ENCODE measurements at places on chromosomes 1 and 21.
A peak's percentile ranks its signal among the peaks of the same experiment; 100 is the strongest.

DNA sequence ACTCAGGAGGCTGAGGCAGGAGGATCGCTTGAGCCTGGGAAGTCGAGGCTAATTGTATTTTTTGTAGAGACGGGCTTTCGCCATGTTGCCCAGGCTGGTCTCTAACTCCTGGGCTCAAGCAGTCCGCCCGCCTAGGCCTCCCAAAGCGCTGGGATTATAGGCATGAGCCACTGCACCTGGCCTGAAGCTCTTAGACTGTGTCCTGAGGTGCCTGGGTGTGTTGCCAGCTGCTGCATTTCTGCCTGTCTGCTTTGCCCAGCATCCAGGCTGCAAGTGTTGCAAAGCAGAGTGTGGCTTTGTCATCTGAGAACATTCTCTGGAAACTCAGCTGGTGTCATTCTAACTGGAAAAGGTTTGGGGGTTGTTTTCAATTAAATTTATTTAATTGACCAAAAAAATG, 105.0 kb downstream of the HUNK start:
- DNase-seq, result no peak

- DNase-seq, result no peak
These were observed 11.3 kb downstream of the RWDD2B start for GRCh38 chr21:29007810-29008209.

DNA sequence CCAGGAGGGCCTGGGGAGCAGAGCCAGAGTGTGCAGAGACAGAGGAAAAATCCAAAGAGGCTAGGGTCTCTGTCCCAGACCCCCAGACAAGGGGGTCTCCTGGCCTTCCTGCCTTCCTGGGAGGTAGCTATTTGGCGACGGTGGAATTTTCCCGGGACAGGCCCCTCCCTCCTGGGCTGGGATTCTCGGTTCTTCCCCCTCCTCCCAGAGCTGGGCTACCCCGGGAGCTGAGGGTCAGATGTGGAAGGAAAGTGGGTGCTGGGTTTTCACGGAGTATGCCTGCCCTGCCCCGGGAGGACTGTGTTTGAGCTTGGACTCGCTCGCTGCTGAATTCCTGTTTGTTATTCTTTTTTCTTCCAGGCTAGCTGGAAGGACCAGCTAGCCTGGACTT, 759 bp downstream of the AMPD2 start:
- no peak for DNase-seq

DNA sequence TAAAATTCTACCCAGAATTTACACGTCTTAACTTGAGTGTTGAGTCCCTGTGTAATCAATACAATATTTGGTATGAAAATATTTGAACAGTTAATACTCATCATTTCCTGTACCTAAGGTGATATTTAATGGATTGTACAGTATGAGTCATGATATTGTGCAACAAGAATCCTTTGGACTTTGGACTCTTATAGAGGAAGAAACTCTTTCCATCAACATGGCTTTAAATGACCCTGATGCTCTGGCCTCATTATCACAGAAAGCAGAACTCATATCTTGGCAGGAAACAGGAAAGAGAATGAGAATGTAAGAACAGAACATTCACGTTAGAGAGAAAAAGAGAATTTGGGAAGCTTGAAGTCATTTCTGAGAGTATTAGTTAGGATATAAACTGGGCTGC, 168.8 kb upstream of the B3GALT2 start:
- DNase-seq, result no peak

DNA sequence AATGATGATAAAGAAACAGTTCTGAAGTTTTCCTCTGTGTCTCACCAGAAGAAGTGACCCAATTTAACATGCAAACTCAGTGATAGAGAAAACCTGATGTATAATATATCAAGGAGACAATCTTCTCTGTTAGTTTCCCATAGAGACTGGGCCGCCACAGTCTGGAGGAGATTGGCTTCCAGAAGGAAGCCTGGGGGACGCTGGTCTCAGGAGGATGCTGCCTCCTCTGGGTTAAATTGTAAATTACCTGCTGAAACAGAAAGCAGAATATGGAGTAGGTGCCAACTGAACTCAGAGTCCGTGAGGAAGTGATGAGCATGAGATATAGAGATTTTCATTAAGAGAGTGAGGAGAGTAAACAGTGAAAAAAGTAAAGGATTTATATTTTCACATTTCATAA, 15.8 kb downstream of the OR14I1 start:
- no peak for DNase-seq

- peak; percentile 32 for DNase-seq
These were observed 59.3 kb downstream of the MAN1C1 start for GRCh38 chr1:25675729-25676476.

DNA sequence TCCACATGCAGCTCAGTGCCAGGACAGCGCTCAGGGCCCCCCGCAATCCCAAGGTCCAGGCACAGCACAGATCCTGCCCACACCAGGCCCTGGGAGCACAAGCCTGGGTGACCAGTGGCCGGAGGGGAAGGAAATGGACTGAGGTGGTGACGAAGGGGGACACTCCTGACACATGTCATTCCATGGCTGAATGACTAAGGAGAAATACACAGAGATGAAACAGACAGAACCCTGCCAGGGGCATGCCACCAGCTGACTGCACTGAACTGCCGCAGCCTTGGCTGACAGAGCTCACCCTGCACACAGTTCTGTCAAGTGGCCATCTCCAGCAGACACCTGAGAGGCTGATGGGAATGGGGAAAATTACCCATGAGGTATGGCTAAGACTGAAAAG, 56.1 kb downstream of the HSF2BP start:
- no peak for DNase-seq

GRCh38 chr1:51708911-51709760, 92.2 kb downstream of the OSBPL9 start:
- no peak for DNase-seq

DNA sequence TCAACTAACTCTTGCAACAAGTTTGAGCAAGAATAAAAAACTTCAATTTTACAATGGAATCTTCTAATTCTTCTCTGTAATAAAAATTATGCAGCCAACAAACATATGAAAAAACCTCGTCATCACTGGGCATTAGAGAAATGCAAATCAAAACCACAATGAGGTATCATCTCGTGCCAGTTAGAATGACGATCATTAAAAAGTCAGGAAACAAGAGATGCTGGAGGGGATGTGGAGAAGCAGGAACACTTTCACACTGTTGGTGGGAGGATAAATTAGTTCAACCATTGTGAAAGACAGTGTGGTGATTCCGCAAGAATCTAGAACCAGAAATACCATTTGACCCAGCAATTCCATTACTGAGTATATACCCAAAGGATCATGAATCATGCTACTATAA, 327.5 kb upstream of the LYPLAL1 start:
- DNase-seq, result no peak

- peak; percentile 15 for DNase-seq
These were observed 29.7 kb upstream of the KIRREL1 start for GRCh38 chr1:157963713-157964112.

GRCh38 chr1:182255494-182255893, 136.1 kb downstream of the GLUL start:
- DNase-seq, result no peak

GRCh38 chr1:225859151-225859550, 23.0 kb downstream of the TMEM63A start:
- no peak for DNase-seq

DNA sequence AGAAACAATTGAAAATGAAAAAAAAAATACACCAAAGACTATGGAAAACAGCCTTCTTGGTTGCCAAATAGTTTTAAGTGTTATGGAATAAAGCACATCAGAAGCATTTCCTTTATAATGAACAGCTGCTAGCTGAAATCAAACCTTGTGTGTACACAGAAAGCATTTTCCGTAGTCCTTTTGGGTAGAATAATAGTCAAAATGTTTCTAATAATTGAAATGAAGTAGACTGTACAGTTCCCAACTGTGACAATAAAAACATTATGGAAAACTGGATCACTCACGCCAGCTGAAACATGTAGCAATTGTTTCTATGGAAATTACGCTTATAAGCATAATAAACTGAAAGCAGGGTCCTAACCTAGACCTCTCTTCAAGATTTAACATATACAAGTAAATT, 856.3 kb upstream of the B3GALT2 start:
- DNase-seq, result no peak

DNA sequence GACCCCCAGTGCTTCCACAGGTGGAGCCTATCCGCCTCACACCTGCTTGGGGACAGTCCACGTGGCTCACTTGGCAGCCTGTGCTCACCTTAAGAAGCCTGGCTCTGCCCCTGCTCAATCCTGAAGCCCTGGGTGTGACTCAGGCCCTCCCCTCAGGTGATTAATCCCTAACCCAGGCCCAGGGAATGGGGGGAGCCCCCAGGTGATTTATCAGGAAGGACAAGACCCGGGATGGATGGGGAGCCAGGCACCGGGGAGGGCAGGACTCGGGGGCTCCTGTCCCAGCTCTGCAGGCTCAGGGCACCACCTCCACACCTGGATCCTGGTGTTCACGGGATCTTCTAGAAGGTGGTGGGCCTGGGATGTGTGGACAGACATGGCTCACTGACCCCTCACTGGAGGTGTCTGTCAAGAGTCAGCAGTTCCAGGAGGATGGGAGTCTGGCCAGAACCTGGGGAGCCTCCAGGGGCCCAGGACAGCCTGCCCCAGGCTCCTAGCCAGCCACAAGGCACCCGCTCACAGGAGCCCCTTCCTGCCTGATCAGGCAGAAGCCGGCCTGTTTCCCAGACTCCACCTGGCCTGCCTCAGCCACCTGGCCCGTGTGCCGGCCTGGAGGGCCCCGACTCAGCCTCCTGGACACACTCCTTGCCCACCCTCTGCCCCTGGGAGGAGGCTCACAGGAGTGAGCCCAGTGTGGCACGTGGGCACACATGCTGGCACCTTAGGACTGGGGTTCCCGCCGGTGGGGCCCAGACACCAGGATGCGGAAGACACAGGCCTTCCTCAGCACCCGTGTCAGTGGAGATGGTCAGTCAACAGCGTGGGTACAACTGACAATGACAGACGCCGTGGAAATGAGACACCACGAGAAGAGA, 38.6 kb upstream of the COL6A1 start:
- DNase-seq, result no peak

GRCh38 chr1:186550832-186551231, 89.9 kb upstream of the PDC start:
- no peak for DNase-seq

DNA sequence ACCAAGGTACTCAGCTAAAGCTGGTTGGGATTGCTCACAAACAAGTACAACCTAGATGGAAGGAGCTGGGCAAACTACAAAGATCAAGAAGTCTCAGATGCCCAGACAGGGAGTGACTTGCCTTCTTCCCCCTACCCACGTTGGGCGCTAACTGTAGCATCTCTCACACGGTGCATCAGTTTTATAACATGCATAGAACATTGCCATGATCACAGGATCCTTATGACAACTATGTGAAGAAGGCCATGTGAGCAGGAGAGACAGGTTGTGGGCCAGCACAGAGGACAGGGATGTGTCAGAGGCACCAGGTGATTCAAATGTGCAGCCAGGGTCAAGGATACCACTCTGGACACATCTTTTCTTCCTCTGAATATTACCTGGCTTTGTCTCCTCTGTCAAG, 28.3 kb upstream of the CYP4B1 start:
- no peak for DNase-seq

GRCh38 chr1:182299728-182300616, 91.6 kb downstream of the GLUL start:
- no peak for DNase-seq

GRCh38 chr1:46041974-46042373, 90.5 kb downstream of the PIK3R3 start:
- no peak for DNase-seq

DNA sequence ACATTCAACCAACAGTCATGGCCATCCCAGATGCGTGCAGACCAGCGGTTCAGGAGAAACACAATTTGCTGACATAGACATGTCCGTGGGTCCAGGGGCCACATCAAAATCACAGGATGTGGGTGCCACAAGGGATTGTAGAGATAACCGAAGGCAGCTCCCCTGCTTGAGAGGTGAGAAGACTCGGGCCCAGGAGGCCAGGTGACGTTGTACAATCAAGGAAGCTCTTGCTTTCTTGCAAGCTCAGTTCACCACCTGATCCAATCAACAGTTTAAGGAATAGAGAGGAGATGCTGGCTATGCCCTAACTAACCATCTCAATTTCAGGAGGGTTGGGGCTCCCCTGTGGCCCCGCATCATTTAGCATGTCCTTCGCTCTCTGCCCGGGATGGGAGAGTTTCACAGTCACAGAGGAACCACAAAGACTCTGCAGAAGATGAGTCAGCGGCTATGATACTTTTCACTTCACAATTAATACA, 19.5 kb downstream of the UBASH3A start:
- no peak for DNase-seq

DNA sequence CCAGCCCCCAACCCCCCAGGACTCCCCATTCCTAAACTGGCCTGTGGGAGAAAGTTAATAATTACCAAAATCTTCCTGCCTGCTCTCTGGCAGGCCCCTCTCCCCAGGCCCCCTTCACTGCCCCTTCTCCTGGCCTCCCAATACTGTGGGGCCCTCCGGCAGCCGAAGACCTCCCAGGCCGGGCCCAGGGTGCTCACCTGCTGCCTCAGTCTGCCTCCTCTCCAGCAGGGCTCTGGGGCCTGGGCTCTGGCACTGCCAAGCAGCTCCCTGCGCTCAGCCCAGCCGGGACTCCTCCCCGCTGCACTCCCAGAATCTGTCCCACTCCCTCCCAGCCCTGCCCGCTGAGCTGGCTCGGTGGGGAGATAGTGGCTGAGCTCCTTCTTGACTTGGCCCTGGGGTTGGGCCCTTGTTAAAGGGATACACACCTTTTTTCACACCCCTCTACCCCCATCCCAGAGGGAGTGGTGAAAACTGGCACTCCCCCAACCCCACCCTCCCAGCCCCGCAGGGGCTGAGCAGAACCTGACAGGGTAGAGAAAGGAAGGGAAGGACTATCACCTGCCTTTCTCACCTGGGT, at the start of gene S100A16:
Gene S100A16 (minus strand): TSS at position 383 of the 577 bp plus-strand sequence. CDS start 4,986 bp downstream, outside the sequence.
- DNase-seq, result no peak
